HFF-Myc (cell line): ENCODE measurements at places on chromosomes 7 and 10.

DNA sequence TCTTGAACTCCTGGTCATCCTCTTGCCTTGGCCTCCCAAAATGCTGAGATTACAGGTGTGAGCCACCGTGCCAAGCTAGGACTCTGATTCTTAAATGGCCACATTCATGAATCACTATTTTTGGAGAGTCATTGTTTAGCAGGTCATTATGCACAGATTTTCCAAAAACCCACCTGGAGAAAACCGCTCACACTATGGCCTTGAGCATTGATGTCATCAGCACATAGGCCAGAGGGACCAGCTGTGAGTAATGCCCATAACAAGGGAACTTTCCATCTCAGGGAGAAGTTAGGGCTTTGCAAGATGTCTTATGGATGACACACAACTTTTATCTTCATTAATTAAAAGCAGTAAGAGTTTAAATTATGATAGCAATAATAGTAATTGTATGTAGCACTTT lies 86.4 kb upstream of the KIF5B start:
- no peak for DNase-seq

- DNase-seq: no peak
Measured at GRCh38 chr10:7302392-7302906, 108.4 kb downstream of the SFMBT2 start.

DNA sequence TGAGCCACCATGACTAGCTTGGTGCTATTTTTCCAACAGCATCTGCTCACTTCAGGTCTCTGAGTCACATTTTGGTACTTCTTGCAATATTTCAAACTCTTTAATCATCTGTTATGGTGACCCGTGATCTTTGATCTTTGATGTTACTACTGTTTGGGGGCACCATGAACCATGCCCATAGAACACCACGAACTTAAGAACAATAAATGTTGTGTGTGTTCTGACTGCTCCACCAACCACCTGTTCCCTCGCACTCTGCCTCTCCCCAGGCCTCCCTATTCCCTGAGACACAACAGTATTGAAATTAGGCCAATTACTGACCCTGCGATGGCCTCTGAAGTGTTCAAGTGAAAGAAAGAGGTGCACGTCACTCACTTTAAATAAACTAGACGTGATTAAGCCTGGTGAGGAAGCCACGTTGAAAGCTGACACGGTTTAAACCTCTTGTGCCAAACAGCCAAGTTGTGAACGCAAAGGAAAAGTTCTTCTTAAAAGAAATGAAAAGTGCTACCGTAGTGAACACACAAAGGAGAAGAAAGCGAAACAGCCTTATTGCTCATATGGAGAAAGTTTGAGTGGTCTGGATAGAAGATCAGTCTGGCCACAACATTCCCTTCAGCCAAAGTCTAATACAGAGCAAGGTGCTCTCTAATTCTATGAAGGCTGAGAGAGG lies 27.2 kb upstream of the ATP6V0A4 start:
- no peak for DNase-seq

GRCh38 chr7:107453388-107453787 lies 16.5 kb upstream of the GPR22 start:
- DNase-seq: no peak

DNA sequence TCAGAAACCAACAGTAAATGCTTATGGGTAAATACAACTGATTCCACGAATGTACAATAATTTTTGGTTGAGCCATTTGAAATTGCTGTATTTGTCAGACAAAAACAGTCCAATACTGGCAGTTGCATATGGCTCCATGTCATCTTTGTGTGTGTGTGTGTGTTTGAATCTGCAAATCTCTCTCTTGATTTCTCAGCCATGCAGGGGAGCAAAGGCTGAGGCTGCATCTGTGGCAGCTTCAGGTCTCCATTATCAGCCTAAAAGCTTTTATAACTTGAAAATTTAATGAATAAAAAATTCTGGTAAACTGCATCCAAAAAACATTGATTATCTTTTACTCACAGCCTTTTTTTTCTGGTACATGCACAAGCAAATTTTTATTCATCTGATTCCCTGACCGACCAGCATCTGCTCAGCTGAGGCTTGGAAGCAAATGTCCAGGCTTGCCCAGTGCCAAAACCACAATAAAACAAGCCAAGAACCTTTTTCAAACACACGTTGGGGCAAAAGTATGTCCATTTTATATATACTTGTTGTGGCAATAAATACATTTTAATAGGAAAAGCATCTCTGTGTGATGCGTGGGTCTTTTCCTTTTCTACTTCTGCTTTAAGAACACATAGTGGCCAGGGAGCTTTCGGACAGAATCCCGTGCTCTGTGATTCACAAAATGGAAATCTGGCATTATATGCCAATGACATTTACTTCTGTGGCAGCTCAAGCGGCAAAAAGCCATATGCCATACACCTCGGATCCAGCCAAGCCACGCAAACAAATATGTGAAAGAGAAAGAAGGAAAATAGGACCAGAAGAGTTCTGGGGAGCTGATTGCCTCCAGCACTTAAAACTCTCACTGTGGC lies 275.6 kb upstream of the AOAH start:
- no peak for DNase-seq

DNA sequence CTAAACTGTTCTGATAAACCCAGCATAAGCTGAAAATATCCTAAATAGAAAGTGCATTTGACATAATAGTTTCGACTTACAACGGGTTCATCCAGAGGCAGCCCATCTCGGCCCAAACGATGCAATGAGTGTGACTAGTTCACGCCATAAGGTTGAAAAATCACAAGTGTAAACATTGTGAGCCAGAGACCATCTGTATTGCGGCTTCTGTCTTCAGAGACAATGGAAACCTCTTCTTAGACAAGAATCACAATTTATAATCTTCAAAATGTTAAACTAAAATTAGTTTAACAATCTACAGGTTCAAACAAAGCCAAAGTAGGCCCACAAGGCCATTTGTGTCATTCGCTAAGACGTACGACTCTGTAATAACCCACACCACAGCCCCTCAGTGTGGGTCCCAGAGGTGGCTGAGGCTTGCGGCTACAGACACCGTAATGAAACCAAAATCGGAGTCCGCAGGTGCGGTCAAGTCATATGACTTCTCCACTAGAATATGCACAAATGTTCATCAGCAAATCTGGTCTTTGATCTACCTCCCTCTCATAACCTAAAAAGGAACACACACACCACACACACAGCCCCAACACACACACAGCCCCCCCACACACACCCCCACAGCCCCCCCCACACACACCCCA lies 81.8 kb downstream of the DIP2C start:
- DNase-seq: no peak

DNA sequence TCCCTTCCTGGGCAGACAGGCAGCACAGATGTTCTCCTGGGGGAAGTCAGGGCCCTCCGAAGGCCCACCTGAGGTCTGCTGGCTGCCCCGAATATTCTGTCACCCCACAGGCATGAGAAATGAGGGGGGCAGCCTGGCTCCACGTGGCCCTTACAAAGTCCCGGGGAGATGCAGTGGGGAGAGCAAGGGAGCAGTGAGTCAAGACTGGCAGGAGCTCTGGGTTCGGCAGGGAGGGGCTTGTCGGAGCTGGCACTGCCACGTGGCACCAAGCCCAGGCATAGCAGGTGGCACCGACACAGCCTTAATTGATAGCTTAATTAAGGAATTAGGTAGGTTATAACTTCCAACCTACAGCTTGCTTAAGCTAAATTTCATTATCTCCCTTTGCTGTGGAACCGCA lies 163.9 kb downstream of the USP6NL start:
- DNase-seq: no peak
